ENCODE measurements at places on chromosomes 6 and 20.

DNA sequence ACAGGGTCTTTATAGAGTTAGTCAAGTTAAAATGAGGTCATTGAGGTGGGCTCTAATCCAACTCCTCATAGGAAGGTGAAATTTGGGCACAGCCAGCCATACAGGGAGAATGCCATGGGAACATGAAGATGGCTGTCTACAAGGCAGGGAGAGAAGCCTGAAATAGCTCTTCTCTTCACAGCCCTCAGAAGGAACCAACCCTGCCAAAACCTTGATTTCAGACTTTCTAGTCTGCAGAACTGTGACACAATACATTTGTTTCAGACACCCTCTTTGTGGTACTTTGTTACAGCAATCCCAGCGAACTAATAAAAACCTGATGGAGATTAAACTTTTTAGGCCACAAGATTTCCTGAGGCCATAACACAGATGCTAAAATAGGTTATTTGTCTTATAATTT, 43.1 kb upstream of the HECA start:
- DNase-seq, result no peak

DNA sequence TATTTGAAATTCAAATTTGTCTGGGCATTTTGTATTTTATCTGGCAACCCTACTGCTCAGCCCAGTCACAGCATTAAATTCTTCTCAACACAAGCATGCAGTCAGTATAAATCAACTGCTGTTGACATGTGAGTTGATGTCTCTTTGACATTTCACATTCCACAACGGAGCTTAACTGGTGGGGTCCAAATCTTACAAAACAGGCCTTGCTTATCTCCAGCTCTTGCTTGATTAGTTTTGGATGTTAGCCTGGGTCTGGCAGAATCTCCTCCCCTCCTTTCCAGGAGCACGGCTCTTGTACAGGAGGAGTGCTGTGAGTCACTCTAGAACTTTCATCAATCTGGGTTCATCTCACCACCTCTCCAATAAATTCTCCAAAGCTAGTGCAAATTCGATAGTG, 80.8 kb upstream of the PHACTR1 start:
- no peak for DNase-seq

DNA sequence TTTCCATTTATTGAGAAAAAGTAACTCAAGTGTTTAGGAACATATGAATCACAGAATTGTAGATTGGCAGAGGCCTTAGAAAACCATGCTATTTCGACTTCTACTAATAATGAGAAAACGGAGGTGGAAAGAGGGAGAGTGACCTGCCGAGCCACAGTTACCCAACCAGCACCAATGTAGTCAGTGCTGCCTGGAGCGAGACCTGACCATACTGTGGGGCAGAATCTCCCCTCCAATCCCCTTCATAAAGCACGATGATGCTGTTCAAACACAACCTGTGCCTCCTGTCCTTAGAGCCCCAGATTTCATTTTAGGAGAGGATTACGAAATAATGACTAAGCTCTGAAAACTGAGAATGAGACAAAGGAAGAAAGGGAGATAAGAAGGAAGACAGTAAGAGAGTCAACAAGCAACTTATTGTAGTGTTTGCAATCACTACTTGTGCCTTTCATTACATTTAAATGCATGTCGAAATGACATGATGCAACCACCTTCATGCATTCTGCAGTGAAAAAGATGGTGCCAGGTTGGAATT, 70.6 kb downstream of the ATXN1 start:
- no peak for DNase-seq

- no peak for DNase-seq
Measured at GRCh38 chr6:88050140-88050818, 2.6 kb downstream of the SPACA1 start.

GRCh38 chr6:115969930-115970273, 90.8 kb downstream of the FRK start:
- DNase-seq, result no peak

GRCh38 chr20:46688151-46689081, 828 bp downstream of the TP53RK start:
- no peak for DNase-seq
